ENCODE measurements at places on chromosomes 6 and 20.
A peak's percentile ranks its signal among the peaks of the same experiment; 100 is the strongest.

- DNase-seq: no peak
These were observed 111.3 kb downstream of the LY86 start for GRCh38 chr6:6699741-6700367.

- no peak for DNase-seq
These were observed 51.6 kb upstream of the CHD6 start for GRCh38 chr20:41669708-41670263.

GRCh38 chr6:44386929-44387345 lies 569 bp upstream of the CDC5L start:
- DNase-seq: no peak

GRCh38 chr6:138593124-138593877 lies 94.0 kb upstream of the NHSL1 start:
- DNase-seq: peak; percentile 48

DNA sequence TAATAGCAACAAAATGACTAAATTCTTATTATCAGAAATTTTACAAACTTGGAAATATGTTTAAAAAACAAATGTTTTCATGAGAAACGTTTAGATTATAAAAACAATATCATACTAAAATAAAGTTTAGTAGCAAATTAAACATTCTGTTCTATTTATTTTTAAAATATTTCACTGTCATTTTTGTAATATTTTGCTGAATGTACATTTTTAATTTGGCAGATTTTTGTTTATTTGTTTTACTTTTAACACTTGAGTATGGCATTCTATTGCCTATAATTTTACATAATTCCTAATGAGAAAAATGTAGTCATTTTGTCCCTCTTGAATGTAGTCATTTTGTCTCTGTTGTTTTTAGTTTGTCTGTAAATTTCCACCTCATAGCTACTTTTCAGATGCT lies 1400.2 kb downstream of the GRIK2 start:
- DNase-seq: no peak

DNA sequence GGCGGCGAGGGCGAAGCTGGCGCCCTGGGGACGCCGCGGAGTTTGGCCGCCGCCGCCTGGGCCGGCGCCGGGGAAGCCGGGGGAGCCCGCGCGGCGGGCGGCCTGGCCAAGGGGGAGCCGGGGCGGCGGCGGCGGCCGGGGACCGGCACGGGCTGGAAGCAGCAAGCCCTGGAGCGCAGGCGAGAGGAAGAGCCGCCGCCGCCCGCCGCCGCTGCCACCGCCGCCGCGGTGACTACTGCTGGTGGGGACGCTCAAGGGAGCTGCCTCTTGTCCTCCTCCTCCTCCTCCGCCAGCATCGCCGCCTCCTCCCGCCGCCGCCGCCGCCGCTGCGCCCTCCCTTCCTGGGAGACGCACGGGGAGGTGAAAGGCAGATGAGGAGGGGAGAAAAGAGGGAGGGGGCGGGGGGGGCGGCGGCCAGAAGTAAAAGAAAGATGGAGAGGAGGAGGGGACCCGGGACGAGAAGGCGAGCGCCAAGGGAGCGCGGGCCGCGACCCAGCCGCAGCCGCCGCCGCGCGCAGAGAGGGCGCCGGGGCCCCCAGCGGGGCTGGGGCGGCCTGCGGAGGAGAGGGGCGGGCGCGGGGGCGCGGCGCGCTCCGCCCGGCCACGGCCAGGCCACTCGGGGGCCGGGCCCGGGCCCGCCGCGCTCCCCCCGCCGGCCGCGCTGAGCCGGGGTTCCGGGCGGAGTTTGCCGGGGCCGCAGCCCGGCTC lies 846 bp downstream of the PDE10A start:
- DNase-seq: no peak

DNA sequence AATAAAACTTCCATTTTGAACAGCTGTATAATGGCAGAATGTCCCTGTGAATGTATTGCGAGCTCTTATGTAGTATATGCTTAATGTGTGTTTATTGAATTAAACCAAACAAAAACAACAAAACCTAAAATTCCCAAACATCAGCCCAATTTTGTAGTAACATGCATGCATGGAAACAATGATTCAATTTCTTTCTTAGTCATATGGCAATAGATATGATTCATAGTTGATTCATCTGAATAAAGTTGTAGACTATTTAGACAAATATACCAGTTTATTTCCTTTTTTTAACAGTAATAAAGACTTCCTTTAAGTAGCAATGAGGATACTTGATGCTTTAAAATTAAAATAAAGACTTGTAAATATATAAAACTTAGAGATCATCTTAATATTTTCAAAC lies 670.6 kb downstream of the CD109 start:
- DNase-seq: no peak

GRCh38 chr6:40906759-40907158 lies 132.3 kb downstream of the UNC5CL start:
- no peak for DNase-seq

DNA sequence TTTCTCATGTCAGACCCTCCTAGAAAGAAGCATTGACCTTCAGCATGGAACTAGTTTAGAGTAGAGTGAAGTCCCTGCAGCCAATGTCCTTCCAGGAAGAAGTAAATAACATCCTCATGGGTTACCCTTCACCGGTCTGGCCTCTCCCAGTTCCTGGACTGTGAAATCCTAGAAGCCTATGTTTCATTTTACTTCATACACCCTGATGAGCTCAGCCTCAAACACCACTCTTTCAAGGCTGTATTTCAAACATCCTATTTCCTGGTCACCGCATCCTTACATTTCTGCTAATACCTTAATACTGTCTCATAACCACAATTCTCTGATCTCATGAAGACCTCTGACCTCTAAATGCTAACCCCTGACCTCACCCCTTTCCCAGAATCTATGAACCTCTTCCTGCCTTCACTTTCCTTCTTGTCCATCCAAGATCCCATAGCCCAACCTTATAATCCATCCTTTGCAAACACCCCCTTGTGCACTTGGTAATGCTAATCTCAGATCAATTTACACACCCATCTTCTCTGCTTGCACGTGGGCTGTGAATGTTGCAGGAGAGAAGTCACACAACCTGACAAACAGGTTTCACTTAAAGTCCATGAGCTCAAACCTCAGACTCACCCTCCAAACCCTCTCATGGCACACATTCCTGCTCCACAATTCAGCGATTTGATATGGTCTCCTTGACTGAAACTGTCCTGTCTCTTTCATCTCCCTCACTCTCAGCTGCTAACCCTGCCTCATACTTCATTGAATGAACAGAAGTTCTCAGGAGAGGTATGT lies 30.2 kb downstream of the SLC2A10 start:
- DNase-seq: no peak

DNA sequence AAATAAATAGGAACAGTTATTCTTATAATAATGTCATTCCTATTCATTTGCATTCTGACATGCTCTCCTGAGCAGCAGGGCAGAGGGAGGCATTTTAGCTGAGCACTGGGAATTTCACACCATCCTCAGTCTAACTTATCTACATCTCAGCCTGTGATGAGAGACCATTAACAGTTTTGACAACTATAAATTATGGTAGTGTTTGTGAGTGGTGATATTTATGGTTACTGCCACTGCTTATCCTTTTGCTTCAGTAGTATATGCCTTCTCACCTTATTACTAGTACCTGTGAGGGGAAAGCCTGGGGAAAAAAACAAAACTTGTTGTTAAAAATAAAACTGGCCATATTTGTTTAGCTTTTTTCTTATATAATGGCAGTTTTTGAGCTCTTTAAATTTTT lies 17.0 kb upstream of the CHD6 start:
- no peak for DNase-seq

DNA sequence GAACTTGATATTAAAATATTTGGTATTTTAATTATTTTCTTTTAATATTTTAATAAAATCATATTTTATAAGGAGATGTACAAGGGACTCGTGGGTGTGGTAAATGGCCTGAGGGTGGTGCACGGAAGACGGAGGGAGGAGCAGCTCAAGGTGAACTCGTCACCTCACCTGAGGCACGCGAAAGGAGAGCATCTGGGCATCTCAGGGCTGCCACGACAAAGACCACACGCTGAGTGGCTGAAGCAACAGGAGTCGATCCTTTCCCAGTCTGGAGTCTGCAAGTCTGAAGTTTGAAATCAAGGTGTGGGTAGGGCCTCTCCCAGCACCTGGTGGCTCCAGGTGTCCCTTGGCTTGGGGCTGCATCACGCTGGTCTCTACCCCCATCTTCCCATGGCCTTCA lies 39.7 kb downstream of the APCDD1L start:
- no peak for DNase-seq

DNA sequence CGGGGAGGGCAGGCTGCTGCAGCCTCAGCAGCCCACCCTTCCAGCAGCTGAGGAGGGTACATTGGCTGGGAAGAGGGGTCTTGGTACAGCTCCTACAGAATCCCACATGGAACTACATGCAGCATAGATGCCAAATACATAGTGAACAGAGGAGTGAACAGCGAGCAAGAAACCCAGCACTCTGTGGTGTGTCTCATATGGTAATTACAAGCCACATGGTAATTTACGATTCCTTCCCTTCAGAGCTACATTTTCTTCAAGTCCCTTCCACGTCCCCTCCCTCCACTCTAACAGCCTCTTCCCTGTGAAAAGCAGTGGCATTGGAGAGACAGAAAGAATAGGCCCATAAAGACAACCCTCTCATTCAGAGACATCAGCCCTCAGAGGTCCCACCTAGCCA lies 167.7 kb downstream of the SYNDIG1 start:
- no peak for DNase-seq

DNA sequence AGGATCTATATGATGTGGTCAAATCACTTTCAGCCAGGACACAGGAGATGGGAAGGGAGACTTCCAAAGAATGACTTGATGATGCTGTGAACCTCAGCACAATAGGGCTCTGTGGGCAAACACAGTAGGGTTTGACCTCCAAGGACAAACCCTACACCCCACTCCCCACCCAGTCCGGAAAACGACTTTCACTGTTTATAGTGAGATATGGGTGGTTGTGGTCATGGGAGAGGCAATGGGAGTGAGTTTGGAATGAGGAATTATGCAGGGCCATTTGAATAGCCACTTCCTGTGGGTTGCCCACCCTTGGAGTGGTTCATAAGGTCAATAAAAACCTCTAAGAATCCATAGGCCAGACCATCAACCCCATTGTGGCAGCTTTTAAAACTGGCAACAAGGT lies 38.4 kb upstream of the PRND start:
- DNase-seq: no peak

DNA sequence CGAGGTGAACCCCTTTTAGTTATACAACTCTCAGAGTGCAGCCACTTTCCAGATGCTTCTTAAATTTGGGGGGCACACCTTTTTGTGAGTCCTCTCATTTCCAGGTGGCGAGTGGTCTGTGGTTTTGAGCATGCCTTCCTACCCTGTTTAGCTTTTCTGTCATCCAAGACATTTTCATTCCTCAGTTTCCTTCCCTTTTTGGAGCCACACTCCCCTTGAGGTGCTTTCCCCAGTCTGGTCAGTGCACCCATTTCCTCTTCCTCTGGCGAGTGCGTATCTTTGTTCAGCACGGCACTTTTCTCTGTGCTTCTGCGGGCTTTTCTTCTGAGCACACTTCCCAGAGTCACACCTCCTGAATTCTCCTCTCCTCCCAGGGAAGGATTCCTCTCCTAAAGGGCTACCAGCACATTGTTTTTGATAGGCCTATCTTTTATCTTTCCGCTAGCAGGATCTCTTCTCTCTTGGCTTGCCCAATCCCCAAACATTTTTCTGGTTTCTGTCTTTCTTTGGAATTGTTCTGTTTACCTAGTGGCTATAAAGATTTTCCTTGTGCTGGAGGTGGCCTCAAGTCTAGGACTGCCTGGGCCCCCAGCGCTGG lies 1.4 kb downstream of the PHF20 start:
- DNase-seq: peak; percentile 51

DNA sequence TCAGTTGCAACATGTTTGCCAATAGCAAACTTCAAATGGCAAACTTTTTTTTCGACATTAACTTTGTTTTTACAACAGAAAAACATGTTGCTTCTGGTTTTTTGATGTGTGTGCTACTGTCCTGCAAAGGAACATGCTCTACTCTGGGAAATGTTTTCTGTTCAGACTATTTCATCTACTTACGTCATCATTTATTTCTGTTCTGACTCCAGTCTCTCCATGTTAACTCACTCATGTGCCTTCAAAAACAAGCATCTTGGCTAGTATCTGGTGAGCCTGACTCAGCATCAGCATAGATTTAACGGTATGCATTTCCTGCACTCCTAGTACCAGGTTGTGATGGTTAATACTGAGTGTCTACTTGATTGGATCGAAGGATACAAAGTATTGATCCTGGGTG lies 36.1 kb upstream of the MAP7 start:
- no peak for DNase-seq

GRCh38 chr6:4270001-4270400 lies 134.6 kb upstream of the ECI2 start:
- DNase-seq: no peak

DNA sequence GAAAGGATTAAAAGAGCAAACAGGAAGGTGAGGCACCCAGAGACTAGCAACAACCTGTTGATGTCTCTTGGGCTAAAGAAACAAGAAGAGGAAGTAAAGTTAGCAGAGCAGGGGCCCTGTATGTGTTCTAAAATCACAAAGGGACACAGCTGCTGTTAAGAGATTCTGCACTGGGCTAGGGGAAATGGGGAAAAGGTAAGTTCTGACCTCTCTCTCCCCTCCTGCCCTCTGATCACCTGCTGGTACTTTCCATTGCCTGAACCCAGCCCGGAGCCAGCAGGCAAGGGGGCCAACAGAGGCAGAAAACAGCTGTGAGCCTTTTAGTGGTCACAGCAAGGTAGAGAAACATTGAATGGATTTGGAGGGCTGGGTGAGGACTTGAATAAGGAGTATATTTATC lies 13.5 kb upstream of the CNR1 start:
- DNase-seq: no peak

GRCh38 chr6:63689421-63689820 lies 53.8 kb downstream of the PHF3 start:
- DNase-seq: no peak

- no peak for DNase-seq
These were observed 48.9 kb downstream of the CLIC5 start for GRCh38 chr6:45966797-45967196.

- DNase-seq: no peak
These were observed 181.8 kb downstream of the TTLL2 start for GRCh38 chr6:167506443-167507301.

DNA sequence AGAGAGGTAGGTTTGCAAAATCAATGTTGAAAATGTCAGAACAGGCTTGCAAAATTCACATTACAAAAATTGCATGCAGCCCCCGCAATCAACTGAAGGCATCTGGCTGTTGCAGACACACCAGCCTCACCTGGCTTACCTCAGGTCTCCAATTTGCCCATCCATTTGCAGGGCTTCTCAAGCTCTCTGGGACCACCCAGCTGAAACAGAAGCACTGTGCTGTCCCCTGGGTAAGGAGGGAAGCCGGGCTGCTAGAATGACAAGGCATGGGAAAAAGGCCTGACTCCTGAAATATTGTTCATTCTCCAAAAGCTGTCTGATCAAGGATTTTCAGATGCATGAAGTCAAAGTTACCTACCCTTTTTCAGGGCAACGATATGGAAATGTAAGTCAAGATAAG lies 52.6 kb upstream of the CD93 start:
- no peak for DNase-seq
